Tracheal epithelial cell (primary cell): ENCODE measurements at places on chromosomes 2 and 18. TPM values are rescaled to one million over a fixed set of nuclear protein-coding genes. Genes with fewer than 3 reads are reported as not detected.

TMEM247 gene
- not detected in 2 replicates for total RNA-seq

BZW1 gene
- total RNA-seq = 542 and 845 TPM in 2 replicates

DLX2 gene
- under 0.01 TPM in 1 of 2 replicates, not detected in the other for total RNA-seq

ASB1 gene
- 25.2 and 42.9 TPM in 2 replicates for total RNA-seq

MOGAT1 gene
- not detected in 2 replicates for total RNA-seq

MROH2A gene
- total RNA-seq = not detected in 2 replicates

ERMN gene
- not detected in 2 replicates for total RNA-seq

OBSL1 gene
- 14.3 and 31.8 TPM in 2 replicates for total RNA-seq

SCYGR4 gene
- not detected in 2 replicates for total RNA-seq

KCNJ3 gene
- total RNA-seq = not detected in 2 replicates

NGEF gene
- 0.21 and 0.96 TPM in 2 replicates for total RNA-seq

SH3BP4 gene
- 26.0 and 32.8 TPM in 2 replicates for total RNA-seq

TRIM43 gene
- total RNA-seq = 0.48 TPM in 1 of 2 replicates, not detected in the other

OTOS gene
- total RNA-seq = not detected in 2 replicates

SERPINB8 gene
- total RNA-seq = 8.3 and 29.9 TPM in 2 replicates

ACADL gene
- total RNA-seq = 0.21 and 0.48 TPM in 2 replicates

HOXD8 gene
- total RNA-seq = 0.21 and 1.7 TPM in 2 replicates

BMP10 gene
- not detected in 2 replicates for total RNA-seq

MSH6 gene
- 26.6 and 34.5 TPM in 2 replicates for total RNA-seq

SULT1C2 gene
- total RNA-seq = 0.21 and 0.72 TPM in 2 replicates

NT5DC4 gene
- not detected in 2 replicates for total RNA-seq

SYT4 gene
- not detected in 2 replicates for total RNA-seq

ANKRD39 gene
- total RNA-seq = 4.1 and 5.1 TPM in 2 replicates

GBX2 gene
- total RNA-seq = not detected in 2 replicates

CPS1 gene
- total RNA-seq = 19.8 and 21.4 TPM in 2 replicates

PTPRN gene
- 0.21 and 2.2 TPM in 2 replicates for total RNA-seq

MARCO gene
- total RNA-seq = not detected in 2 replicates

MSTN gene
- total RNA-seq = not detected in 2 replicates

TWIST2 gene
- total RNA-seq = 7.0 and 8.5 TPM in 2 replicates

TMEM131 gene
- total RNA-seq = 18.8 and 19.8 TPM in 2 replicates

RAD51AP2 gene
- 0.21 and 0.24 TPM in 2 replicates for total RNA-seq

RGPD8 gene
- 5.5 and 8.0 TPM in 2 replicates for total RNA-seq

RRM2 gene
- total RNA-seq = 1.3 and 5.1 TPM in 2 replicates

RMND5A gene
- 46.5 and 55.6 TPM in 2 replicates for total RNA-seq

SERPINB12 gene
- total RNA-seq = 0.43 and 0.48 TPM in 2 replicates

NRP2 gene
- 19.8 and 35.6 TPM in 2 replicates for total RNA-seq

SP100 gene
- total RNA-seq = 29.4 and 35.8 TPM in 2 replicates

GALR1 gene
- not detected in 2 replicates for total RNA-seq

TIMM21 gene
- 19.5 and 35.6 TPM in 2 replicates for total RNA-seq

SLC19A3 gene
- 0.48 TPM in 1 of 2 replicates, not detected in the other for total RNA-seq

OTX1 gene
- 2.7 and 4.3 TPM in 2 replicates for total RNA-seq

TCF23 gene
- not detected in 2 replicates for total RNA-seq

LIMS3 gene
- 2.1 and 4.3 TPM in 2 replicates for total RNA-seq

KIAA2012 gene
- total RNA-seq = not detected in 2 replicates

BUB1 gene
- total RNA-seq = 1.3 and 6.5 TPM in 2 replicates

FIGN gene
- 0.48 and 0.64 TPM in 2 replicates for total RNA-seq

RHBDD1 gene
- total RNA-seq = 21.7 and 39.0 TPM in 2 replicates

MTHFD2 gene
- total RNA-seq = 272 and 311 TPM in 2 replicates

POTEF gene
- total RNA-seq = not detected in 2 replicates

LDLRAD4 gene
- 0.24 TPM in 1 of 2 replicates, not detected in the other for total RNA-seq

GPBAR1 gene
- 0.43 TPM in 1 of 2 replicates, not detected in the other for total RNA-seq

ZNF532 gene
- total RNA-seq = 43.6 and 51.6 TPM in 2 replicates

TCF7L1 gene
- 0.64 and 1.7 TPM in 2 replicates for total RNA-seq

TEX51 gene
- not detected in 2 replicates for total RNA-seq

FBLN7 gene
- 0.96 TPM in 1 of 2 replicates, not detected in the other for total RNA-seq

CHRNA1 gene
- 0.21 TPM in 1 of 2 replicates, not detected in the other for total RNA-seq

TMEFF2 gene
- under 0.01 TPM in 1 of 2 replicates, not detected in the other for total RNA-seq

EVX2 gene
- not detected in 2 replicates for total RNA-seq

CDK15 gene
- 0.24 TPM in 1 of 2 replicates, not detected in the other for total RNA-seq

COLEC11 gene
- not detected in 2 replicates for total RNA-seq
